ENCODE measurements at places on chromosomes 6 and 20.
A peak's percentile ranks its signal among the peaks of the same experiment; 100 is the strongest.

DNA sequence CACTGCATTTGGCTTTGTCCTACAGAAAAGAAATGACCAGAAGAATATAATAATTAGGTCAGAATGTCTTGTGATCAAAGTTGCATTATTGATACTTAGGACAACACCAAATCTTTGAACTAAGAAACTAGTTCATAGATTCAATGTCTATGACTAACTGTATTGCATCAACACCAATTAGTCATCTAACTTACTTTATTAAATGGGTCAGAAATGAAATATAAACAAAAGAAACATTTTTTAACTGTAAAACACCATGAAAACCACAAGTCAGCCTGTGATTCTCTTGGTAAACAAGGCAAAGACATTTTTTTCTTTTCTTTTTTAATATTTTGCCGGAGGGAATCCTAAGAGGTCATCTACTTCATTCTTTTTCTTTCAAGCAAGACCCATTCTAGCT is 114.1 kb upstream of the HDDC2 start:
- DNase-seq: no peak

GRCh38 chr20:49323622-49324238 is 45.9 kb upstream of the ZNFX1 start:
- DNase-seq: peak; percentile 80

DNA sequence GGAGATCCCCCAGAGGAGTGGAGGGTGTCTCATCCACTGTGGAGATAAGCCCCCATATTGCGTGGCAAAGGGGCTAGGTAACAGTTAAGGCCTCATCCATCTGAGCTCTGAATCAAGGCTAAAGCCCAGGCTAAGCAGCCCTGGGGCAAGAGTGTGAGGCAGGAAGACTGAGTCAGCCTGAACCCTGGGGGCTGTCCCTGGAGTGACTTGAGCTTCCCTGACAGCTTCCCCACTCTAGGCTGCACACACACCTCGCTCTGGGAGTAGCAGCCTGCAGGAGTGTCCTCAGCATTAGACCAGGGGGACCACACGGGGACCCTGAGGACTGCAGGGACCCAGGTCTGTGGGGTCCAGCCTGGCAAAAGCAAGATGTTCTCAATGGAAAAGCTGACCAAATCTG is 27.9 kb downstream of the UBD start:
- peak; percentile 72 for DNase-seq

DNA sequence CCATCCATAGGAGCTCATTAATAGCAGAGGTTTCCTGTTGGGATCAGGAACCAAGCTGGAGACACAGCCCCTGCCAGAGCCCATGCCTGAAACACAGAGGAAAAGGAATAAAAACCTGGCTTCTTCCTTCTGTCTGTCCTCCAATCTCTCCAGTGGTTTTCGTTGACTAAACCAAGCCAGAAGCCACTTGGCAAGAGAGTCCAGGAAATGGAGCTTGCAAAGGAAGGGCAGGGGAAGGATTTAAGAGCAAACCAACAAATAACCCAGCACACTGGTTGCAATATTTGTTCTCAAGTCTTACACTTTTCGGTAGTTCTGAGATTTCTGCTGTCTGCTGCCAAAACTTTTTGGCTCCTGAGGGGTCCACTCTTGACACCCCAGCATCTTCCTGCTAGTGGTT is 137.0 kb upstream of the BMP2 start:
- no peak for DNase-seq

GRCh38 chr6:95081231-95081630 is 496.1 kb upstream of the MANEA start:
- no peak for DNase-seq

DNA sequence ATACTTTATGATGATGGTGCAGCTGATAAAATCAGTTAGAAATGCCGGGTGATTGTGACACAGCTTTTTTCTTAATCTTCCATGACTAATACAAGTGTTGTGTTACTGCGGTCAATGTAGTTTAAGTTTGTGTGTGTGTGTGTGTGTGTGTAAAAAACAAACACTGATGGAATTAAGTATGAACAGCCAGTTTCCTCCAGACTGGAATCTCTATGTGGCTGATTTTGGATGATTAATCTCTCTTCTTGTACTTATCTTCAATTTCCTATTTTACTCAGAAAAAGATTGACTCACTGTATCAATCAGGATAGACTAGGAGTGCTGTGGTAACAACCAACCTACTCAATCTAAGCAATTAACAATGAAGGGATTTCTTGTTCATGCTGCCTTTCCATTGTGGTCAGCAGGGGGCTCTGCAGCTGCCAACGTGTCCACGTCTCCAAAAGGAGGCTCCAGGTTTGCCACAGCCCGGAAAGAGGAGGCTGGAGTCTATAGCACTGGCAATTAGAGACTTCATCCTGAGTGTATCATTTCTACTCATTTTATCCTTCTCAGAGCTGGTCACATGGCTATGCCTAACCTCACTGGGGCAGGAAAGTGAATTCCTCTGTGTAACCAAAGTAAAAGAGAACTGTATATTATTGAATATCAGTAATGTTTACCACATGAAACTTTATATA is 107.7 kb downstream of the CD109 start:
- DNase-seq: peak; percentile 80

GRCh38 chr6:163867518-163868292 is 453.2 kb downstream of the QKI start:
- DNase-seq: no peak

- DNase-seq: no peak
These were observed 82.1 kb upstream of the HEY2 start for GRCh38 chr6:125667326-125667725.

All from Daoy (cell line).